Activated T-helper 9 cell treated with anti-CD3 and anti-CD28 coated beads, Interleukin-2, amount 50 U/mL, for 16 hours (primary cell): ENCODE measurements at places on chromosomes 3 and 15.

DNA sequence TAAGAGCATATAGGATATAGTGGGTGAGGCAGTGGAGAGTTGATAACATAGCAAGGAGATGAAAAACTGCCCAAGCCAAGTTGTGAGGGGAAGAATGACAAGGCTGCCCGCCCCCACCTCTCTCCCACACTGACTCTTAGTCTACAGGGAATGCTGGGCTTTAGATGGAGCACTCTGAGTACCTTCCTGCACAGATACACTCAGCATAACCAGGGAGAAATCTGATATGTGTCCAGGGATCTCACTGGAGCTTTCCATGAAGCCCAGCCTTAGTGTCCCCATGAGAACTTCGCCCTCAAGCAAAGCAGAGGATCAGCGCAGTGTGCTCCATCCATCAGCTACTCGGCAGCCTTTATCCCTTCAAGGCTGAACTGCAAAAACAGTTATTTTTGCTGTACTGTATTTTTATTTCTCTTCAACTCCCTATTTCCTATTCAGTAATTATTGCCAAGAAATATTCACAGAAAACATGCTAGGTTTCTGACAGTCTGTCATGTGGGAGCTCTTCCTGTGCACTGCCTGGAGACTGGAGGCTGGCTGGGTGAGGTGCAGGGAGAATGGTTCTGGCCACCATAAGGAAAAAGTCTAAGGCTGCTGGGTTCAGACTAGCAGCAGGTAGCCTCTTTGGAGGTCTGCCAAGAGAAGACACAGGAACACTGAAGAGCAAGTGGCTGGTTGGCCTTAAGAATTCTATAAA lies 475.2 kb upstream of the PPP2R3A start:
- DNase-seq: no peak

DNA sequence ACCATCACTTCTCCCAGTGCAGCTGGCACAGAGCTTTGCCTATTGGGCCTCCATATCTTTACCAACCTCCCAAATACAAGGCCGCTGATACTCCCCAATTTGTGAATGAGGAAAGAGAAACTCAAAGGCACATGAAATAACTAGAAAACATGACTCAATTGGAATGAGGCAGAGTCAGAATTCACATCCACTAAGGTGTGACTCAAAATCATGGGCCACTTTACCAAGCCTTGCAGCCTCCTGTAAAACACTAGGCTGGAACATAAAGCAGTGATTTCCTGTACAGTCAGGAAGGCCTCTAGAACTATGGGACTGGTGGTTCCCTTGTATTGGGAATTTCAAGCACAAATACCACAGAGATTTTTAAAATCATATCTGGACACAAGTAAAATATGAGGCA lies 128.6 kb downstream of the DCLK3 start:
- no peak for DNase-seq

DNA sequence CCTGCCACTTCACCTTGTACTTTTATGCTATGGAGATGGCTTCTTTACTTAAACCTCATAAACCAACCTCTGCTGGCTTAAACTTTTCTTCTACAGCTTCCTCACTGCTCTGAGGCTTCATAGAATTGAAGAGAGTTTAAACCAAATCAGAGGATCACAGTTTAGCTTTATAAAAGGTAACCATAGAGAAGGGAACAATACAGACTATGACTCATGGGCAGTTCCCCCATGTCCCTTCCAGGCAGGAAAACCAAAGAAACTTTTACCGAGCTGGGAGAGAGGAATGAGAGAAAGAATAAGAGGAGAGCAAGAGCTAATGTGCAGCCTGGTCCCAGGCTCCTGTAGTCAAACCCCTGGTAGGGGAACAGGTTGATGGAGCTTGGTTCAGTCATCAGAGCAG lies 53.9 kb upstream of the NEDD4 start:
- DNase-seq: no peak

GRCh38 chr3:171838218-171838720 lies 4.9 kb upstream of the TMEM212 start:
- no peak for DNase-seq

DNA sequence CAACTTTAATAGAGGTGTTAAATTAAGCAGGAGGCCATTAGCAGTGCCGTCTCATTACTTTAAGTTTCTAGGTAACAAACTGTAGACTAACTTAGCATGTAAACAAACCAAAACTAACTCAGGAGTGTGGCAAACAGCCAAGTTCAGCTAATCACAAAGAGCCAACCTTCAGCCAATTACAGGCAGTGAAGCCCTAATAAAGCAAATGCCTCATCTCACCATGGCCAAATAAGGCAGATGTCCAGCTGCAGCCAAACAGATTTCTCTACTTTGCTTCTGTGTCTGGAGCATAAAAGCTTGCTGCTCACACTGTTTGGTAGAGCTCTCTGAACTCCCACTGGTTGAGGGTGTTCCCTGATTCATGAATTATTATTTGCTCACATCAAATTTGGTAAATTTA lies 835.4 kb upstream of the GBE1 start:
- DNase-seq: no peak

DNA sequence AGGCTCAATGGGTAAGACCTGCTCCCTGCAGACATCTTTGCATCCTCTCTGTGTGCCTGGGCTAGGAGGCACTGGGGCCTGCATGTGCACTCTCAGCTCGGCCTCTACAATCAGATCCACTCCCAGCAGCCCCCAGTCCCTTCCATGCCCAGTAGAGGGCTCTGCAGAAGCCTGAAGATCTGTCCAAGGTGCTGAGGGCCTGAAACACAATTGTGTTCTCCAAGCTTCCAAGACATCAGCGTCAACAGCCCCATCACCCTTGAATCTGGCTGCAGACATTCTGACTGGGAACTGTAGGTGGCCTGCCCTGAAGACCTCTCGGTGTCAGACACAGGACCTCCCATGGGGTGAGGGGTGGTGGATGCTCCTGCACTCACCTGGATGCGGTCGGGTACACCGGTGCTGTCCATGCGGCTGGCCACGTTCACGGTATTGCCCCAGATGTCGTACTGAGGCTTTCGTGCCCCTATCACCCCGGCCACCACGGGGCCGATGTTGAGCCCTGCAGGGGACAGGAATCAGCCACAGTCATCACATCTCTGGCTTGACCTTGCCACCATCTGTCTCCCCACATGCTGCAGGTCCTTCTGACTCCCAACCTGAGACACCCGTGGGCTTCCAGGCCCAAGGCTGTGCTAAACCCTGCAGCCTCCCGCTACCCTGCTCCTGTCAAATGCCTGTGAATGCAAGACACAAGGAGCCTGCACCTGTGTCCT lies 84.7 kb downstream of the SEC22A start:
- no peak for DNase-seq

DNA sequence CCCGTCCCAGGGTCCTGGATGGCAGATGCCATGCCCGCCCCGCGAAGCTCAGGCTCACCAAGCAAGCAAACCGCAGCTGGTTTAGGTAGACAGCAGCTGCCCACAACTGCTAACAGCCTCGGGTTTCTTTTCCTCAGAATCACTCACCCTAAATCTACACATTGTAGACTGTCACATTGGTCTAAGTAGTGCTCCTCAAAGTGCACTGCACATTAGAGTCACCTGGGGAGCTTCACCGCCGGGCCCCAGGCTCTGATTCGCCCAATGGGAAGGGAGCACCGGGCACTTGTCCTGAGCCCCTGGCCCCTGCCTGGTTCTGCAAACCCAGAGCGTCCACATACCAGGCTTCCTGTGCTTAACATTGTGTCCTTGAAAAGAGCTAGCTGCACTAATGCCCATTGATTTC lies 752 bp downstream of the OCA2 start:
- DNase-seq: no peak

- no peak for DNase-seq
These were observed 271.2 kb upstream of the CTDSPL start for GRCh38 chr3:37590328-37591079.

GRCh38 chr15:74709011-74709410 lies 13.2 kb upstream of the EDC3 start:
- DNase-seq: no peak

- DNase-seq: no peak
These were observed 26.2 kb upstream of the ATG7 start for GRCh38 chr3:11245827-11246662.

DNA sequence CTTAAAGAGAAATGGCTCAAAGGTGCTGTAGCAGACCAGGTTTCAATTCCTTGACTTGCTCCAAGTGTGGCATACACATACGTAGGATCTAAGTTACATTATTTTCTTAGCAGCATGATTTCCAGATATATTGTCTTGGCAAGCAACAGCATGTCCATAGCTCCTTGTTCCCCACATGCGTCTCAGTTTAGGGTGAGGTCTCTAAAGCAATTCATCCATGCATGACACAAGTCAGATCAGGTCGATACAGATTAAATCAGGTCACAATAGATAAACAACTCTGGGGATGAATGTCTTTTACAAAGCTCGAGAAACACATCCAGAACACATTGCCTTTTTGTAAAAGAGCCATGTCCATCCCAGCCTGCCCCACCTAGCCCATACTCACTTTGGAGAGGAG lies 108.9 kb upstream of the ABHD17C start:
- no peak for DNase-seq

DNA sequence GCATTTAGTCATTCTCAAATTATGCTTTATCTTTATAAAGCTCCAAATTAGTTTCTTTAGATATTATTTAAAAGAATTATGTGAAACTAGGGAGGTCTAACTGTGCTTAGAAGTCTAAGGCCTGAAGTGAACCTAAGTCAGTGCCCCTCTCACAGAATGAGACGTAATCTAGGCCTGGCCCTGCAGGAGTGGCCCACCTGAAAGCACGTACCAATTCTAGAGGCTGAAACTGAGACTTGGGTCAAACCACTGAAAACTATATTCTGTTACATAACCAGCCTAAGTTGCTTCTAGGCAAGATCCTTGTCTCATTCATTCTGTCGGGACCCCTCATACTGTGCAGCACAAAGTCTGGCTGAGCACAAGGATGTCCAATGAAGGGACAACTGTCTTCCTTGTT lies 143.7 kb downstream of the ISL2 start:
- DNase-seq: no peak

- no peak for DNase-seq
These were observed 148.1 kb downstream of the WDR76 start for GRCh38 chr15:43974852-43975251.

DNA sequence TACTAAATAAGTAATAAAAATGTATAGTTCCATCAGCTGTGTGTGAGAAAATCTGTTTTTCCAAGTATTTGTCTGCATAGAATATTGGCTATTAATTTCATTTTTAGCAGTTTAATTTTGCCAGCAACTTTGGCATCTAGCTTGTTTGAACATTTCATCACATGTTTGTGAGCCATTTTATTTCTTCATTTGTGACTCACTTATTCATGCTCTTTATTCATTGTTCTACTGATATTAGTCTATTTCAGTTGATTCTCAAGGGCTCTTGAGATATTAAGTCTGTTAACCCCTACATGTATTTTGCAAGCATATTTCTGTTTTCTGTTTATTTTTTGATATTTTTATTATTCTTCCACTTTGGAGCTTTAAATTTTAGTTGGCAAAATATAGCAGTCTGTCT lies 74.0 kb upstream of the PHLDB2 start:
- DNase-seq: no peak

DNA sequence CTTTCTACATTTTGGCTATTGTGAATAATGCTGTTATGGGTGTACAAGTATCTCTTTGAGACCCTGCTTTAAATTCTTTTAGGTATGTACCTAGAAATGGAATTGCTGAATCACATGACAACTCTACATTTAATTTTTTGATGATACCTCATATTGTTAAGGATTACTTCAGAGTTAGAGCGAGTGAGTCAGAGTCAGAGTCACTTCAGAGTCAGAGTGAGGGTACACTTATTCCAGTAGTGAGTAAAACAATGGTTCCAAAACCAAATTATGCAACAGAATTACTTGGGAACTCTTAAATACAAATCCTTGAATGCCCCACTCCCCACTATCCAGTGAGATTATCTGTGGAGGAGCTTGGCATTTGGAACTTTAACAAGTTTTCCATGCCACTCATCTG lies 50.3 kb upstream of the SNRK start:
- DNase-seq: no peak

DNA sequence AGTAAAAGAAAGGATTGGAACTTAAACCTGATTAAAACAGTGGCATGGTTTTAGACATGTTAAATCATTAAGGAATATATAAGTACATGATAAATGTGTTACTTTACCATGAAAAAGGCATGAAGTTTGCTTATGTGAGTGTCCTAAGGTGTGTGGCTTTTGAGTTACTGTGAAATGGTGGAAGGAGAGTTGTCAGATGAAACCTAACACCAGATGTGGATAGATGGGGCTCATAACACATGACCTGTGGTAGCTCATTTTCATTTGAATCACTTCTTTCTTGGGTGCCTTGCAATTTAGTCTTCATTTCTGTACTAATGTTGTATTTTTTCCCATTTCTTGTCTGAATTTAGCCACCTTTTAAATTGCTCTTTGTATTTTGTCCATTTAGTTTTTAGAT lies 13.0 kb downstream of the MEF2A start:
- no peak for DNase-seq

DNA sequence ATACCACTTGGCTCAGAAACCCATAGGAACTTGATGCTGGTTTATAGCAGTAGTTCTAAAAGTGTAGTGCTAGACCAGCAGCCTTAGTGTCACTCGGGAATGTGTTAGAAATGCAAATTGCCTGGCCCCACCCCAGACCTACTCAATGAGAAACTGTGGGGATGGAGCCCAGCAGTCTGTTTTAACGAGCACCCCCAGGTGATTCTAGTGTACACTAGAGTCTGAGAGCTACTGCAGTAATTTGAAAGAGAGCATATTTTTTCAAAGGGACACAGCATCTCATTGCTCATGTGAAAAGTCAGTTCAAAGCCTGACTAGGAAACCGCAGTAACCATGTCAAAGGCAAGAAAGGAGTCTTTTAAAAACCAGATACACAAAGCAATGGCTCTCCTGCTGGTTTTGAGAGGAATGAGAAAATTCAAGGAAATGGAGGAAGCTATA lies 313.4 kb downstream of the SQOR start:
- DNase-seq: no peak

- DNase-seq: no peak
These were observed 1.9 kb upstream of the SEMA6D start for GRCh38 chr15:47715402-47715801.

DNA sequence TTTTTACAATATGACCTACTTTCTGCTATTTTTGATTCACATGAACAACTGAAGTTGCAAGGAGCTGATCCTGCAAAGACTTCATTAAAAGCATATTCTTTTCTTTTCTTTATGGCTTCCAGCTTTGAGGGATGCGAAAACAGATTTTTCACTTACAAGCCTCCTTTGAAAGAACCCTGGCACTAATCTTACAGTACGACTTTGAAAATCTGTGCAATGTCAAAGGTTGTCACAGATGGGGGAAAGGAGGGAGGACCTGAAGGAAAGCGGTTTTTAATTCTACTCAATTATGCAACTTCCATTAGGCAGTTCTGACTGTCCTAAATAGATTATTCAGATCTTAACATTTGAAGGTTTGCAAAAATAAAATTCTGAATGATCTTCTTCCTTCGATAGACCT lies 130.5 kb downstream of the TNIK start:
- no peak for DNase-seq
